ENCODE measurements at places on chromosomes 7 and 10.

- DNase-seq = no peak
Observed at GRCh38 chr7:70097645-70098044, 499.4 kb downstream of the AUTS2 start.

DNA sequence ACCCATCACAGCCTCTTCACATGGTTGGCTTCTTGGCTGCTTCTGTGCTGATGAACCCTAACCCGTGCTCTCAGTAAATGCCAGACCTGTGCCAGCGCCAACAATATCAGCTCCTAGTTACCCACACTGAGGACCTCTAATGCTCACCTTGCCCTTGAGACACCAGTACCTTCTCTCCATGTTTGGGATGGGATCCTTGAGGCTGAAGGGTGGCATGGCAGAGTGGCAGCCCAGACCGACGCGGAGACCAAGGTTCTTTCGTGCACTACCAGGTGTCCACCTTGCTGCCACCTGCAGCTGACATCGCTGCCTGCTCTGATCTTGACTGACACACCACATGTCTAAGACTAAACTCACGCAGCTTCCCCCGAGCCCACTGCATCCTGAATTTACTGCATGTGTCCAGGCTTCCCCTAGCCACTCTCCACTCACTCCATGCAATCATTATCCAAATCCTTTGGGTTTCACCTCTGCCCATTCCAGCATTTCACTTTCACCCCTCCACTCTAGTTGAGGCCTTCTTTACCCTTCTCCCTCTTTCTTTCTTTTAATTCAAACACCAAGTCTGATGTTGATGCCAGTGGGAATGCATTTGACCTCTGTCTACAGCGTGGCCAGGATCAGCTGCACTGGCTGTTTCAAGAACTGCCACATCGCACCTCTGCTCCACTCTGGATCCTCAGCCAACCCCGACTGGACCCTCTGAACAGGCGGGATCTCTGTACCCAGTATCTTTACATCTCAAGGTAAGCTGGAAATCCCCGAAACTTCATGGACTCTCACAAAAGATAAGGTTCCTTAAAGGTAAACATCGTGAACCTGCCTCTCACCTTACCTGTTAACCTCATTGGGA is 294.9 kb downstream of the GLRX3 start:
- DNase-seq = no peak

GRCh38 chr10:114600057-114600456 is 58.0 kb downstream of the ABLIM1 start:
- DNase-seq = no peak

- DNase-seq = no peak
Observed at GRCh38 chr10:49140304-49141177, 6.7 kb upstream of the FAM170B start.

DNA sequence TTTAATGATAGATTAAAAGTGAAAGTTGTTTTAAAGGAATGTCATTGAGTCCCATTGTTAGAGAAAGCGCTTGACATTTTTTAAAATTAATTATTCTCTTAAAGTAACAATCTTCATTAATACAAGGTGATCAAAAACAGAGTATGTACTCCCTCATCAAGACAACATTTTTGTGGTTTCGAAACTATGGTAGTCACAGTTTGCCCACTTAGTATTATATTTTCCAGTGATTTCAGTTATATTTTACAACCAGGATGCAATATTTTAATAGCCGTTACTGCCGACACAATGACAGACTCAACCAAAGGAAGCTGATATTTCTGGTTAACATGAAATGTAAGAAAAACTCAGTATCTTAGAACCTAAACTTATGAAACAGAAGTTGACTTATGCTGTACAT is 31.3 kb downstream of the MKX start:
- DNase-seq = no peak

DNA sequence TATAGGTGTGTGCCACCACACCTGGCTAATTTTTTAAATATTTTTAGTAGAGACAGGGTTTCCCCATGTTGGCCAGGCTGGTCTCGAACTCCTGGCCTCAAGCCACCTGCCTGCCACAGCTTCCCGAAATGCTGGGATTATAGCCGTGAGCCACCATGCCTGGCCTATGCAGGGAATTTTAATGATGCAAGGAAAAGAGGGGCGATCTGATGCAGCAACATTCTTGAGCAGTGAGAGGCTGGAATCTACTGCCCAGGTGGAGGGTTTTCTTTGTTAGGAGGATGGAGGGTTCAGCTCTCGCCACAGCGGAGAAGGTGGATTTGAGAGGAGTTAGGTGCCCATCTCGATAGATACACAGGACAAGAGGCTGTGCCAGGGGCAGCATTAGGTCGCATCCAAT is 332.3 kb downstream of the GATA3 start:
- no peak for DNase-seq

GRCh38 chr7:111640416-111640815 is 78.1 kb upstream of the IMMP2L start:
- DNase-seq = no peak

- DNase-seq = no peak
Observed at GRCh38 chr7:157476654-157477549, 140.1 kb downstream of the DNAJB6 start.

DNA sequence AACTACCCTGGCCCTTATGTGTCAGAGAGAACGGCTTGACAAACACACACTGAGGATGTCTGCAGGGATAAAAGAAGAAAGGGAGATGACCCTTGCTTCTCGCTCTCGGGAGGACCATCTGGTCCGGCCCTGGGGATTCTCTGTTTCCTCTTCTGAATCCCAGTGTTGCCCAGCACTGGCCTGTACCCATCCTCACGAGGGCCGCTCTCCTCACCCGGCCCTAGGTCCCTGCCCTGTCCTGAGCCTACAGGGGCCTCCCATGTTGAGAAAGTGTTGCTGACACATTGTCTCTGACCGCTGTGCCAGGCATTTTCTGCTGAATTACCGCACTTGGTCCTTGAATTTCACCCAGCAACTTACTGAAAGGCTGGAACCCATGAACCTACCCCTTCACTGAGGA is 171.9 kb upstream of the LANCL2 start:
- DNase-seq = no peak

- DNase-seq = no peak
Observed at GRCh38 chr10:4766454-4766853, 59.6 kb upstream of the AKR1E2 start.

- DNase-seq = peak; percentile 11
Observed at GRCh38 chr10:112950714-112951358, 789 bp downstream of the TCF7L2 start.

GRCh38 chr7:6096581-6096980 is 65.4 kb downstream of the ANKRD61 start:
- DNase-seq = no peak

All from activated CD4-positive, alpha-beta T cell treated with anti-CD3 and anti-CD28 coated beads, Interleukin-2, amount 50 U/mL, for 16 hours (primary cell).